ENCODE measurements at places on chromosomes 1 and 21.
A peak's percentile ranks its signal among the peaks of the same experiment; 100 is the strongest.

DNA sequence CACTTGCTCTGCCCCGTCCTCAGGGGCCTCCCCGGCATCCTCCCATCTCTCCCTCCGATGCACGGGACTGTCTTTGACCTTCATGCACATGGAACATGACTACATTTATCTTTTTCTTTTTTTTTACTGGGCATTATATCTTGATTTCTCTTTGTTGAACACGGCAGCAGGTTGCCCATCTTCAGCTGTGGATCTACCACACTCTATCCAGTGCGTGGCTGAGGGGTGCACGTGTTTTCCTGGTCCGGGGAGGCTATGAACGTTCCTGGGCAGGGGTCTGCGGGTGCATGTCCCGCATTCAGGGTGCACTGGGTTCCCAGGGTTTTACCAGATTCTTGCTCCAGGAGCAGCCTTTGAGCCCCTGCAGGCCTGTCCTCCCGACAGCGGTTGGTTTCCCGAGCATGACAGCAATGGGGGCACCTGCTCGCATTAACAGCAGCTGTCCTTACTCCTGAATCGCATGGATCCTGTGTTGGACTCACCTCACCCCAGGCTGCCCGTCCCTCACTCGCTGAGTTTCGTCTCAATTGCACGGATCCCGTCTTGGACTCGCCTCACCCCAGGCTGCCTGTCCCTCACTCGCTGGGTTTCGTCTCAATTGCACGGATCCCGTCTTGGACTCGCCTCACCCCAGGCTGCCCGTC lies 7.4 kb downstream of the POFUT2 start:
- no peak for DNase-seq

DNA sequence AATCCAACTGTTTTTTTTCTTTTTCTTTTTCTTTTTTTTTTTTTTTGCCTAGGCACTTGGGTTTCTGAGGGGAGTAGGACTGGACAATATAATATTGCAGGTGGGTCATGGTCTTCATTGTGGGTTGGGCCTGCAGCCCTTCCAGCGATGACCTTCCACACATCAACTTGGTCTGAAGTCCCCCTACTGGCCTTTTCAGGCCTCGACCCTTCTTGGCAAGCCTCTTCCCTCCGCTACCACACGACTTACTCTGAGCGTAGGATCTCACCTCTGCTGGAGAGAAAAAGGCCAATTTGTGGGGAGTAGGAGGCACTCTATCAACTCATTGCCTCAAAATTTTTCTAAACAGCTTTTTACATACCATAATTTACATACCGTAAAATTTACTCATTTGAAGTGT lies 51.1 kb upstream of the GRIK3 start:
- no peak for DNase-seq

GRCh38 chr1:72892461-72892860 lies 610.1 kb upstream of the NEGR1 start:
- peak; percentile 71 for DNase-seq

- no peak for DNase-seq
These were observed 4.7 kb upstream of the SLC19A1 start for GRCh38 chr21:45546636-45547544.

DNA sequence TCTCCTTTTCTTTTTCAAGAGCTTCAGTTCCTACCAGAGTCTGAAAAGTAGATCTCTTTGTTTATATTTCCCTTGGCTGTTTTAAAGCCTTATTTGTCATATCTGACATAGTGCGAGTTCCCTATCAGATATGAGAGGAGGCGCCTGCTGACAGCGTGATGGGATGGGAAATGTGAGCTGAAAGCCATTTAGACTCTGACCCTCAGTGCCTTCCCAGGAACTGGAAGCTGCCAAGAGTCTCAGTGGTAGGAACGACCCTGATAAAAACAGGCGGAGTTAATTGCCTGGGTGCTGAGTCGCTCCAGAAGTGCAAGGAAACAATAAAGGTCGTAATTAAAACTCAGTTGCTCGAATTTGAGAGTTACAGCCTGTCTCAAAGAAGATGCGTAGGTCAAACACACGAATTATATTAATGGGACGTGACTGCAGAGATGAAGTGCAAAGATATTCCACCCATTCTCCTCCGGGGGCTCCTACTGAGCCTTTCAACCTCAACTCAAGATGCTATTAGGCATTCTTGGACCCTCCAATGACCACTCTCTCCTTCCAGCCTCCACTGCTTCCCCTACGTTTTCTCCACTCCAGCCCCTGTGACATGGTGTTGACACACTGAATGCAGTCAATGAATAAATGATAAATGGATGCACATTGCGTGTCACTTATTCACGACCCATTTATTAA lies 84.6 kb downstream of the KAZN start:
- DNase-seq: no peak

GRCh38 chr1:27353166-27353565 lies 11.3 kb downstream of the SYTL1 start:
- DNase-seq: no peak

- DNase-seq: no peak
These were observed 88.8 kb downstream of the SYT2 start for GRCh38 chr1:202621446-202621845.

- DNase-seq: no peak
These were observed 7.1 kb downstream of the IGSF9 start for GRCh38 chr1:159938211-159938852.

- DNase-seq: no peak
These were observed 39.0 kb downstream of the MRPL39 start for GRCh38 chr21:25568246-25568645.

DNA sequence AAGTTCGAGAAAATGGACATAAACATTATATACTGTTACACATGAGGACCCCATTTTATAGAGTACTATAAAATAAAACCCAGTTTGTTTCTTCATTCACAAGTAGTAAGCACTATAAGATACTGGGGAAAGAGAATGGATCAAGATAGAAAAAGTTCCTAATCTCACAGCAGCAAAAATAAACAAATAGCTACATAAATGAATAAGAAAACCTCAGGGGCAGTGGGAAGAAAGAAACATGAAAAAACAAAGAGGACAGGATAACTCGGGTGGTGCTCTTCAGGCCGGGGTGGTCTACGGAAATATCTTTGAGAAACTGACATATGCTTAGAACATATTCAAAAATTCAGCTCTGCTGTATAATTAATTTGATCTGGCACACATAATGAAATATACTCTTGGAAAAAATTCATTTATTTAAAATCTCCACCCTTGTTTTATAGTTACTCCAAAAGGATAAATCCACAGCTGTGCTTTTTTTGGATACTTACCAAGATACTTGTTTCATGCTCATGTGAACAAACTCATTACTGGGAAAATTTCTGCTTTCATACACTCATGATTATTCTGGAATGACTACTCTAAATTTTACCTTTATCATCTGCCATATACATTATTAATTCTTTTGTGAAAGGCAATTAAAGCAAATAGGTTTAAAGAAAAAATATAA lies 20.0 kb downstream of the CEP170 start:
- DNase-seq: peak; percentile 76

GRCh38 chr1:184975208-184975870 lies 1.0 kb upstream of the NIBAN1 start:
- no peak for DNase-seq

DNA sequence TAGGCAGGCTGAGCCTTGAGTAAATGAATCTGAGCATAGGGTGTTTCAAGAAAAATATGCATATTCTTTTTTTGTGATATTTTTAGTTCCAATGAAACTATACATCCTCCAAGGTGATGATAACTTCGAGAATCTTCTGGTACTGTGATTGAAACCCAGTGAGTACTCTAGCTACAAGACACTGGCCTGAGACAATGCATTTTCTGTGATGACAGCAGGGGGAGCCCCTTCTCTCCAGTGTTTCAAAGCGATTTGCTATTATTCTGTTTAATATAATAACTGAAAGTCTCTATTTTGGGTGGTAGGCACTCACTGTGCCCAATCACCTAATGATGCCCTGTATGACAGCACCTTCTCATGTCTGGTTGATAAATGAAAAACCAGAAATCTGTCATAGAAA lies 12.1 kb downstream of the IRF2BP2 start:
- DNase-seq: peak; percentile 67

- DNase-seq: no peak
These were observed 167.5 kb upstream of the DPYD start for GRCh38 chr1:98088381-98088780.

DNA sequence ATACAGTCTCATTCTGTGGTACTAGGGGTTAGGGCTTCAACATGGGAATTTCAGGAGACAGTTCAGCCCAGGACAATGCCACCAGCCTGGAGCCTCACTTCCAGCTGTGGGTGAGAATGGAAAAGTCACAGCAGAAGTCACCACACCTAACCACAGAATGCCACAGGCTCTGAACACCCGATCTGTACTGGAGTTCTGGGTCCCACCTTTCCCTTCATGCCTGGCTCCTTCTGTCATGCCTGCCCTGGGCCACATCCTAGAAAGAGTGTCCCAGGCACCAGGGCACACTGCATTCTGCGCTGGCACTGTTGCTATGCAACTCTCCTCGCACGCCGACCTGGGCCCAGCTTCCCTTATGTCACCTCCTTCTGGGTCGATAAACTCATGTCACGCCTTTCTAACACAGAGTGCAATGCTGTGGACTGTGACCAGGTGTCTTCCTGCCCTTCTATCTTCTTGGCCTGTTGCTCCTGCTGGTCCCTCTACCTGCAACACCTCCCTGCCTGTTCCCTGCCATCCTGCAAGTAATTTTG lies 21.2 kb downstream of the RCSD1 start:
- no peak for DNase-seq

DNA sequence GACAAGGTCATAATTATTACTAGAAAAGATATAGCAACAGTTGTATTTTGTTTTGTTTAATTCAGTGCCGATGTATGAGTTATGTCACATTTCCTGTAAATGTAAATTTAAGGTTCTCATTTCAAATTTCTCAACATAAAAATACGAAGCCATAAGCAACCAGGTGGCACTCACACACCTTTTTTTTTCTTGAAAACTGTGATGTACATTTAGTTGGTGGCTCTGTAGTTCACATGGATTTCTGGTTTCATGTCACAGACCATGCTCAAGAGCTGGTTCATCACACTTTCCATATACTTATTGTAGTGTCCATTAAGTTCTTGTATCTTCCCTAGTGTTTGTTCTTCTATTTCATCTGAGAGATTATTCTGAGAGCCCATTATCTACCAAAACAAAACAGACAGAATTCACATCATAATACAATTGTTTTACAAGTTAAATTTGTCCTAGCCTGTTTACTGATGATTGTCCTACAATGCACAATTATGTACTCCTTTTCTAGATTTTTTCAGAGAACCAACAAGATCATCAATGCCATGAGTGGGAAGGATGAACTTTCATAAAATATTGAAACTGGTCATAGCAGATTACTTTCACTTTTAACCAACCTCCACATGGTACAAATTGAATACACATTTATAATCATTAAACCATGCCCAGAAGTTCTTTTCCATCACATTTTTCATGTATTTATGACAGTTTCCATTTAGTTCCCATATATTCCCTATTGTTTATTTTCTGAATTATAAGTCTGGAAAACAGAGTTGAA lies 17.1 kb downstream of the ATP6V1G3 start:
- no peak for DNase-seq

- no peak for DNase-seq
These were observed 1.1 kb upstream of the EPS8L3 start for GRCh38 chr1:109764561-109765482.

- peak; percentile 65 for DNase-seq
These were observed 119.0 kb downstream of the HIVEP3 start for GRCh38 chr1:41799723-41800122.

DNA sequence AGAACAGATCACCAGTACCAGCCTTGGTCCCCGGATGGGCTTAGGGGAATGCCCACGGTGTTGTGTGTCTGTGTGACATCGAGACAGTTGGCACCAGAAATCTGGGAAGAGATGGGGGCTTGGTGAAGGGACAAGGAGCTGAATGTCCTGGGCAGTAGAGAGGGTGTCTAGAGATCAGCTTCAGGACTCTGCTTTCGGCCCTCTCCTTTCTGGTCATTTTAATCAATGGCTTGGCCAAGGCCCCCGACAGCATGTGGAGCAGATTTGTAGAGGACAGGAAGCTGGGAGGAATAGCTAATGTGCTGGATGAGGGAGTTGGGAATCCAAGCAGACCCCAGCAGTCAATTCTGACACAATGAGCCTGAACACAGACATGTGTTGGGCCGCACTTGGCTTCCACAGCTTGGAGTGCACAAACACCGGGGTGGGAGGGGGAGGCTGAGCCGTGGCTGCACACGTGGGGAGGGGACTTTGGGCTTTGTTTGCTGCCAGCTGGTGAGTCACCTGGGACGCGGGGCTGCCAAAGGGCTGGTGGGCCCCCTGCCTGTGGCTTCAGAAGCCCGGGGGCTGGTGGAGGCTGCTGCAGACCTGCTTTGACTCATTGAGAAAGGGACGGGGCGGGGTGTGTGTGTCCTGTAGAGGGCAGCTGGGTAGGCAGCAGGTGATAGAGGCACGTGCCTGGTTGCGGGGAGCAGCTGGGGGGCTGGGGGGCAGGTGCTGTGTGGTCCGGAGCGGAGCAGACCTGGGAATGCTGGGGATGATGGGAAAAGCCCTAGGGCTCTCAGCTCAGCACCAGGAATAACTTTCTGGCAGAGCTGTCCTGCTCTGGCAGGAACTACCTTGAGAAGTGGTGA lies 20.9 kb downstream of the SLC1A7 start:
- no peak for DNase-seq

DNA sequence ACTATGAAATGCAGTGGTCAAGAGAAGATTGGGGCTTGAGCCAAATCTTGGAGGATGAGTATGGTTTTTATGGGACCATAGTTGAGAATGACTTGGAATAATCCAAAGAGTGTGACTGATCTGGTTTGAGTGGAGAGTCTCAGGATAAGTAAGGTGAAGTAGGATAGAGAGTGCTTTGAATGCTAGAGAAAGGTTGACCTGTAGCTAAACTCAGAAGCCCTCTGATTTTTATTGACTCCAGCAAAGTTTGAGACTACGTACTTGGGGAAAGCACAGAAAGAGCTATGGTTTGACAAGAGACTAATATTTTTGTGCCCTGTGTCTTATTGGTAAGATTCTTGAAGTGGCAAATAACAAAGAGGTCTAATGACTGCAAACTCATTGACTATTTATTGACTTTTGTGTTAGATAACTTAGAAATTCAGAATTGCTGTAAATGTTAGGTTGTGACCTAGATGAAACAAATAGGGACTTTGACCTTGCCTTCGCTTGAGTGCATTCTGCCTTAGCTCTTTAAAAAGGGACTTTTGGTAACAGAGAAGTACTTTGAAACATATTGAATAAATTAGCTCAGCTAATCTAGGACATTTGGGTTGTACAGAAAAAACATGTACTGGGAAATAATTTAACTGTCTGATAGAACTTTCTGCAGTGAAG lies 35.1 kb downstream of the UAP1 start:
- DNase-seq: no peak

GRCh38 chr21:32728848-32729247 lies 1.0 kb upstream of the SYNJ1 start:
- DNase-seq: no peak

Measured in LHCN-M2 (cell line).